AG10803 (cell line): ENCODE measurements at places on chromosomes 11 and 22.

- DNase-seq = no peak
Observed at GRCh38 chr11:91906871-91907624, 317.6 kb upstream of the FAT3 start.

GRCh38 chr11:65557280-65558001 is 718 bp downstream of the LTBP3 start:
- no peak for DNase-seq

- DNase-seq = no peak
Observed at GRCh38 chr22:31079095-31079642, 1.9 kb upstream of the SMTN start.

DNA sequence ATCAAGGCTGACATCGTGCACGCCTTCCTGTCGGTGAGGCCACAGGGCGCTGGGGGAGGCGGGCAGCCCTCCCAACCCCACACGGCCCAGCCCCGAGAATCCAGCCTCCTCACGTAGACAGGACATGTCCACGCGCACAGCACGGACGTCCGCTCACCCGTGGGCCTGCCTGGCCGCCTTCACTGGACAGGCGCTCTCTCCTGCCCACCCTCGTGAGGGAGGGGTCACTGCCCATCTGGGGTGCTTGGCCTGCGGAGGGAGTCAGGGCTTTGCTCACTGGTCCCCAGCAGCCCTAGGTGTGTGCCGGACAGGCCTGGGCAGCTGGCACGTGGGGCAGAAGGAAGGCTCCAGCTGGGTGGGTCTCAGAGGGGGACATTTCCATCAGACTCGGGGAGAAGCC is 32.0 kb downstream of the MOB2 start:
- DNase-seq = no peak

DNA sequence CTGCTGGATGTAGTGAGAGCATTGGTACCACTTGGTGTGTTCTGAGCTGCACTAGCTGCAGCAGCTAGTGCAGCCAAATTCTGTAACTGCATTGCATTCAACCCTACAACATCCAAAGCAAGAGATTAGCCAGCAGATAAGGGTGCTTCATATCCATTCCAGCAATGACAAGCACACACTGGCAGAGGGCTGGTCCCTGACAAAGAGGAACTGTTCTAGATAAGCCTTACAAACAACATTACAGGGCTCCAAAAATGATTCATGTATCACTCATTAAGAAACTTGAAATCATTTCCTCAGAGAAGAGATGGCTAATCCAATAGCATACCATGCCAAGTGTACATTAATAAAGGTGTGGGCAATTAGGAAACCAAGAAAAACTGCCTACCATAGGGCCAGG is 28.4 kb upstream of the RAPSN start:
- DNase-seq = no peak

DNA sequence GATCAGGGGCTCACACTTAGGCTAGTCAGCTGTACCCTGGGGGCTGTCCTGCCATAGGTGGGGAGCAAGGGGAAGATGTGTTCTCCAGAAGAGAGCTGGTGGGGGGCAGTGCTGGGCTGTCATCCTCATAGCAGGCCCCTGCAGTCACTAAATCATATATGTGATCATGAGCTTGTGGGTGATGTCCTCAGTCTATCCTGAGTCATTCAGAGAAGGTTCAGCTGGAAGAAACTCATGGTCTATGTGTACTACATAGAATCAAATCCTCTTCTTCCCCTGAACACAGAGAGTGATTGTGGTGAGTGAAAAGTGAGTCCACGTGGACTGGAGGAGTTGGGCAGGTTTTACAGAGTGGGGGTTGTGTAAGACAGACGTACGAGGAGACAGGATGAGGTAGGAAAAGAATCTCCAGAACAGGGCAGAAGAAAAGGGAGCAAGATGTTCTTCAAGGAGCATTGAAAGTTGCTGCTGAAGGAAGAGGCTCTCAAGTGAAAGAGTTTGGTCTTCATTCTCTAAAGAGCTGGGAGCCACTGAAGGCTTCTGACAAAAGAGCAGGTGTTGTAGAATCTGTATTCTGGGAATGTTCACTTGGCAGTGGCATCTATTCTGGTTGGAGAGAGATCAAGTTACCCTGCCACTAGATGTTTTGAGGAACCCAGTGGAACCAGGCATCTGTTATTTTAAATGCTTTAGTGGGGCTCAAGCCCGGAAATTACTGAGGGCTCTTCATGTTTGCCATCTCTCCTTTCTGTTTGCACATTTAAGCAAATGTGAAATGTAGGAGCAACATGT is 68.9 kb downstream of the C22orf31 start:
- DNase-seq = no peak

- DNase-seq = no peak
Observed at GRCh38 chr11:56967726-56968125, 21.0 kb upstream of the OR5AK2 start.

DNA sequence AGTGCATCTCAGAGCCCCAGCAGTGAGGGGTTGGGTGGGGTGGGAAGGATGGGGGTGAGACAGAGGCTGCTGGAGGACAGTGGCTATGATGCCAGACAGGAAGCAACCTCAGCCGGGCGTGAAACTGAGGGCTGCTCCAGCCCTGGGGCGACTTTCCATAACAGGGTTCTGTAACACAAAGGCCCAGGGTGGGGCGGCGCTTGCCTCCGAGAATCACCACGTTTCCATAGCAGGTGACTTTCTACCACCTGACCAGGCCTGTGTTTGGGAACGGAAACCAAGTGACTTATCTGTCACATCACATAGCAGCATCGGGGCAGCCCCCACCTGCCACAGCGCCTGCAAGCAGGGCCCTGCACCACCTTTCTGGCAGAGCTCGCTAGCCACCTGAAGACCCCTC is 85.8 kb downstream of the TRMU start:
- no peak for DNase-seq

GRCh38 chr11:106228996-106229395 is 151.5 kb downstream of the AASDHPPT start:
- peak; percentile 6 for DNase-seq

DNA sequence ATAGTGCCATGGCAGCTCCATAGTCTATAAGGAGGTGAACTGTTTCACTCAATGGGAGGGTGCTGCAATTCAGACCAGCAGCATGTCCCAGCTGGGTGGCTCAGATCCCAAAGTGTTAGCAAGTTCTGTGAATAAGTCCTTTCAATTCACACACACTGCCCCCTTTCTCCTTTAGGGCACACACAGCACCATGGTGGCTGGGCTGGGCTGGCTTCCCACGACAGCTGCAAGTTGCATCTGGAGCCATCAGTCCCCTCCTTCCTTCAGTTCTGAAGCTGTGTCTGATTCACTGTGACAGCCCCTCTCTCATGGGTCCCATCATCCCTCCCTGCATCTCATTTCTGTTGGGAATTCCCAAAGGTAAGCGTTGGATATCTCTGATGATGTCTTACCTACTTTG is 324.1 kb upstream of the NCAM1 start:
- no peak for DNase-seq

- no peak for DNase-seq
Observed at GRCh38 chr11:74494916-74495315, 1.4 kb upstream of the LIPT2 start.

DNA sequence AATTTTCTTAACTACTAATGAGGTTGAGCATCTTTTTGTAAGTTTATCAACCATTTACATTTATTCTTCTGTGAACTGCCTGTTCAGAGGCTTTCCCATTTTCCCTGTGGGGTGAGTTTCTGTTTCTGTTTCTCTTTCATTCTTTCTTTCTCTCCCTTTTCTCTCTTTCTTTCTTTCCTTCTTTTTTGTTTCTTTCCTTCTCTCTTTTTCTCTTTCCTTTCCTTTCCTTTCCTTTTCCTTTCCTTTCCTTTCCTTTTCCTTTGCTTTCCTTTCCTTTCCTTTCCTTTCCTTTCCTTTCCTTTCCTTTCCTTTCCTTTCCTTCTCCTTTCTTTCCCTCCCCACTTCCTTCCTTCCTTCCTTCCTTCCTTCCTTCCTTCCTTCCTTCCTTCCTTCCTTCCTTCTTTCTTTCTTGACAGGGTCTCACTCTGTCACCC is 8.0 kb upstream of the ZBED5 start:
- no peak for DNase-seq

- no peak for DNase-seq
Observed at GRCh38 chr11:65915101-65915820, 3.6 kb downstream of the C11orf68 start.

GRCh38 chr11:87150936-87151335 is 113.2 kb downstream of the TMEM135 start:
- peak; percentile 56 for DNase-seq

GRCh38 chr11:65425971-65426838 is 3.6 kb downstream of the NEAT1 start:
- DNase-seq = peak; percentile 83

DNA sequence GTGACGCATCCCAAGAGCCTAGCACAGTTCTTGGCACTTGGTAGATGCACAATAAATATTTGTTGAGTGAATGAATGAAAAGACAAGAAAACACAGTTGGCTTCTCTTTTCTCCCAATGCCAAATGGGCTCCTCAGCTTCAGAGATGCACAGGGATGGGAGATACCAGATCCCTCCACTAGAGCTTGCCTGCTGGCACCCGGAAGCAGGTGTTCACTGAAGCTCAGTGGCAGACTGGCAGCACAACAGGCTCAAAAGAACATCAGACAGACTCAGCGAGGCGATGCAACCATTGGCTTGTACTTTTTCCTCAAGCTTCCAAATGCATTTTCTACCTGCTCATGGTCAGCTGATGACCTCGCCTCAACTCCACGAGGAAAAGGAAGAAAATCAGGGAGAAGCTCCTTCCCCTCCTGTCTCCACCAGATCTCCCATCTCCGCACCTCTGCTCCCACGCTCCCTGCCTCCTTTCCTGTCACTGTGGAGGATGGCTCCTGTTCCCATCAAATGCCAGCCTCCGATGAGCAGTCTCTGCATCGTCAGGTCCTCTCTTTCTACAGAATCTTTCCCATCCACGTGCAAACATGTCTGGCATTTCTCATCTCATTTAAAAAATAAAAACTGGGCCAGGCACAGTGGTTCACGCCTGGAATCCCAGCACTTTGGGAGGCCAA is 5.8 kb downstream of the RAPSN start:
- DNase-seq = no peak

GRCh38 chr11:112178936-112179335 is 3.6 kb downstream of the BCO2 start:
- no peak for DNase-seq

- DNase-seq = no peak
Observed at GRCh38 chr11:100969008-100969407, 160.6 kb downstream of the PGR start.

DNA sequence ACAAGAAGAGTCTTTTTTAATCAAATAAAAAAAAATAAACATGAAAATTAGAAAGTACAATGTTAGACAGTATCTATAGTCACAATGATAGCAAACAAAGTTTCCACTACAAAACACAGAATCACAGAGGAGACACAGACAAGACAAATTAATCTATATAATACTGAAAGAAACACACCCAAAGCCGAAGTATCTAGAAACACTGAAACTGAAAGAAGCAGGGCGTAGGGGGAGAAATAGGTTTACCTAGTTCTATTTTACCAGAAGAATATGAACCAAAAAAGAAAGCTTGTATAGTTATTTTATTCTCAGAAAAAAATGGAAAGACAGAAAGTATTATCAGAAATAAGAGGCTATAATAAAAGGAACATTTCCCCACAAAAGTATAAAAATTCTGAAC is 27.1 kb upstream of the NUP50 start:
- no peak for DNase-seq

GRCh38 chr11:72141066-72141465 is 5.5 kb downstream of the FOLR3 start:
- DNase-seq = peak; percentile 94

- peak; percentile 88 for DNase-seq
Observed at GRCh38 chr11:112588252-112588694, 327.6 kb upstream of the PLET1 start.

GRCh38 chr11:36724742-36725385 is 126.8 kb upstream of the RAG2 start:
- DNase-seq = no peak

DNA sequence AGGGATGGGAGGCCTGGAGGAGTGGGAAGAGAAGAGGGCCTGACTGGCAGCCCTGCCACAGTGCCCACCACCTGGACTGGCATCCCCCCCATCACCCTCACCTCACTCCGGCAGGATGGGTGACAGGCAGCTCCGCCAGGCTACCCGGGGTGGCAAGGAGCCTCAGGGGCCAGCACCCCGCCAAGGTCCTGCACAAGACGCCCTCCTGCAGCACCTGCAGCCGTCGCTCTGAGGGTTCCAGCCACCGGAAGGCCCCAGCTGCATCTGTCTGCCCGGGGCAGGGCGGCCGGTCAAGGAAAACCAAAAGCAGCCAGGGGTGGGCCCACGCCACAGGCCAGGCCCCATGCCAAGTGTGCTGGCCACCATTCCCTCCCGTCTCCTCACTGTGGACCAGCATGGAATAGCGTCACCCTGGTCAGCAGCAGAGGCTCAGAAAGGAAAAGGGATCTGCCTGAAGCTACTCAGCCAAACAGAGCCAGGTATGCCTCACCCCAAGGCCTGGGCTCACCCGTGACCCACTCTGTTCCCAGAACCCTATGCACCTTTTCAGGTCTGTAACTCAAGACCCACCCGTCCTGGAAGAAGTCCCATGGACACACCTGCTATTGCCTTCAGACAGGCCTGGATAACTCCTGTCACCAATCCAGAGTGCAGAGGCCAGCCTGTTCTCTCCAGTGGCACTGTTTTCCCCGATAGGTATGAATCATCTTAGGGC is 7.0 kb downstream of the RHBDD3 start:
- no peak for DNase-seq

DNA sequence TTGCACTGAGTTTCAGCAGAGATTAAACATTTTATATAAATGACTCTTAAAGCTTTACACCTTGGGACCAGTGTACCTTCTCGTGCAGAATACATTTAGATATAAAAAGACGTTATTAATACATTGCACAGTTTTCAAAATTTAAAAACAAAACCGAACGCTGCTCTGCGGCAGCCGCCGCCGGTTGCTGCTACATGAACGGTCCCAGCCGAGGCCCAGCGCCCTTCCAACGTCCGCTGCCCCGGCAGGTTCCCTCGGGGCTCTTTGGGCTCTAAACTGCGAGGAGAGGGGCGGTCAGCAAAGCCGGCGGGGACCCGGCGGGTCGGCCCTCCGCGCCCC is 2.0 kb downstream of the CDKN1C start:
- no peak for DNase-seq

GRCh38 chr11:1100417-1101245 is 26.0 kb downstream of the MUC2 start:
- no peak for DNase-seq

DNA sequence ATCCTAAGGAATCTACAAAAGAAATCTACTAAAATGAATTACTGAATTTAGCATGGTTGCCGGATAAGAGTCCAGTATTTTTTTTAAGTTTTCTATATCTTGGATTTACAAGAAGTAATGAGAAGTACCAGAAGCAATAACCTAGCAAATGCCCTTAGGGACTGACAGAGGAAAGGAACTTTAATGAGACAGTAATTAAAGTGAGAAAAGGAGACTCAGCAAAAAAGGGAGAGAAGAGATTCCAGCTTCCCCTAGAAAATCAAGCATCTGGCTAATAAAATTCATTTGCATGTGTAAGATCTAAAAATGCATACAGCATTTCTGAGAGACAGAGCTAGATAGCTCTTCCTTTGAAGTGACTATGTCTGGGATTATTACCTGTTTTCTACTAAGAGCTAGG is 39.1 kb downstream of the IZUMO1R start:
- DNase-seq = no peak

GRCh38 chr22:25362215-25362882 is 142.9 kb downstream of the CRYBB2 start:
- peak; percentile 34 for DNase-seq
